ENCODE measurements at places on chromosomes 13 and 19.

GRCh38 chr13:100541897-100542825, 46.4 kb downstream of the GGACT start:
- no peak for DNase-seq

DNA sequence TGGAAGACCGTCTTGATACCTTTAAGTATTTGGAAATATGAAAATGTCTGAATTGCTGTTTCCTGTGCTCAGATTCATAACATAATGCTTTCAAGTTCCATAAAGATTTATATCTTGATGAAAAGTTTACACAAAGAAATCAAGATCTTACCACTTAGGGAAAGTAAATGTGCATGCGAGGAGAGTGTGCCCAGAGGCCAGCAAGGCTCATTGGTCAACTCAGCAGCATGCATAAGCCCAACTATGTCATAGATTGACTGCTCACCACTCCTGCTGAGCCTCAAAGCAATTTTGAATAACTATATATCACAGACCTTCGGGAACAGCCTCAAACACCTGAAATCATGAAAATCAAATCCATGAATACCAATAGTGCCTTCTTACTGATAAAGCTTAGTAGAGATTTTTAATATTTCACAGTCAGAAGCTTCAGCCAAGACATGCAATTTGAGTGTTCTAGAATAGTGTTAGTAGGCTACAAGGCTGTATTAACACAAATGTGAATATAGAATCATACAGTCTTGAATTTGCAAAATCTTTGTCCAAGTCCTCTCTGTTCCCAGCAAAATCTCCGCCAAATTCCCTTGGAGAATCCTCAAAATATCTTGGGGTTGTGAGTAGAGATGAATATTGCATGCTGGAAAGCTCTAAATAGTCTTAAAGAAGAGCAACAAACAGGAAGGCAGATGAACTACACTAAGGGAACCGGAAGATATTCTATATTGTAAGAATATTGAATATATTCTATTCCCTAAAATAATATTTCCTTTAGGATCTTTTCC, 124.1 kb downstream of the DCLK1 start:
- DNase-seq: no peak

GRCh38 chr13:72186730-72187422, 319.9 kb upstream of the DACH1 start:
- DNase-seq: no peak

- no peak for DNase-seq
Observed at GRCh38 chr19:41112728-41113290, 1.4 kb upstream of the CYP2F1 start.

DNA sequence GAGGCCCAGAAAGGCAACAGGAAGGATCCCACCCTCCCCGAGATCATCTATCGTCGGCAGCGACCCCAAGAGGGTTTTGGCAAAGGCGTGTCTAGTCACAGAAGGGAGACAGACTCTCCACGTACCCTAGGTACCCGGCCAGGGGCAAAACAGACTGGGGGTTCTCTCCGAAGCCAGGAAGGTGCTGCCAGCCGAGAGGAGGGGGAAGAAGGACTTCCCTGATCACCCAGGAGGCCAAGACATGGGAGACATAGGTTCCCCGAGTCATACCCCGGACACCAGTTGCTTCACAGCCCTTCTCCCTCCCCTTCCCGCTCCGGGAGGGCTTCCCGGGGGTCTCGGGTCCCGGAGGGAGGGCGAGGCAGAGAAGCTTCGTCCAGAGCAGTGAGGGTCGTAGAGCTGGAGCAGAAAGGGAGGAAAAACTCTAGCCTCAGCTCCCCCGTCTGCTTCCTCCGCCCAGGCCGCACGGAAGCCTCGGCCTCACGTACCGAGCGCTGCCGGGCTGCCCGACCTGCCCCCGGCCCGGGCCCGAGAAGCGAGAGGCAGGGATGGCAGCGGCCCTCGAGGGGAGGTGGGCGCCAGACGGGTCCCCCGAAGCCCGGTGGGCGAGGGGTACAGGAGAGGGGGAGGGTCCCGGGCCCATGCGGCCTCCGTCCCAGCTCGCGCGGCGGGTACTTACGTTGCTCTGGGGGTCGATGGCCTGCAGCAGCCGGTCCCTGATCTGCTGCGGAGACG, 644 bp downstream of the MED26 start:
- no peak for DNase-seq

- no peak for DNase-seq
Observed at GRCh38 chr13:81539643-81540150, 1198.8 kb upstream of the SPRY2 start.

Data from Caco-2 (cell line).